ENCODE measurements at places on chromosomes 6 and 20.
A peak's percentile ranks its signal among the peaks of the same experiment; 100 is the strongest.

DNA sequence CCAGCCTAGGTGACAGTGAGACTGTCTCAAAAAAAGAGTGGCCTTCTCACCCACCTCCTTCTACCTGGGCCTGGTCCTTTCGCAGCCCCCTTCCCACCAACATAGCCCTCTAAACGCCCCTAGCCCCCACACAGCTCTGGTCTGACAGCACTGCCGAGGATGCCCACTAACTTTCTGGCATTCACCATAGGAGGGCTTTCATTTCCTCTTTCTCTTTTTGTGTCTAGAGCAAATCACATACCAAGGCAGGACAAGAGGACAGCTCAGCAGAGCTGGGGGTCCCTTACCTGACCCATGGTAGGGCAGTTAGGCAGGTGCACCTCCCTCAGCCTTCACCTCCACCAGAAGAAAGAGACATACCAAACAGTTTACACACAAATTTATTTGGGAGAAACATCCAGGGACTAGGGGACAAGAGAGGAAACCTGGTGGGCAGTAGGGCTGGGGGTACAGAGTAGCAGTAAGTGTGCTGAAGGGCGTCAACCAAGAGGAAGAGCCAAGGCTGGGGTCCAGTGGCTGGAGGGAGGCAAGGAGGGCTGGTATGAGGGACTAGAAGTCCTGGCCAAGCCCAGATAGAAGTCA is 4.5 kb downstream of the LY6G5C start:
- no peak for DNase-seq

DNA sequence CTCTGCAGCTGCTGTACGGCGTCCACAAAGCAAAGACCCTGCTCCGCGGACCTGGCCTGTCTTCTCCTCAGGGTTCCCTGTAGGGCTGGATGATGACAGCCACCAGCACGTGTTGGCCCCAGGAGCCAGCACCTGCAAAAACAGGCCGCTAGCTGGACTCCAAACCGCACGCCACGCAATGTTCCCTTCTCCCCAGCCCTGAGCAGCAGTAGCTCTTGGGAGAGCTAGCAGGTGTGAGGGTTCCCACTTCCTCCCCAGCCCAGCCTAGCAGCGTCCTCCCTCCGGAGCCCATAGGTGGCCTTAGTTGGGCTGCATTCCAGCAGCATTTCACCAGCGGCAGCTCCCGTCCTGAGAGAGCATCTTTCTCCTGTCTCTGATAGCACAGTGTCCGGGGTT is 42.3 kb downstream of the DACT2 start:
- DNase-seq = no peak

- DNase-seq = no peak
Observed at GRCh38 chr6:146944809-146945208, 259.4 kb upstream of the STXBP5 start.

- no peak for DNase-seq
Observed at GRCh38 chr20:23782366-23782983, 31.7 kb upstream of the CST1 start.

GRCh38 chr6:26388014-26388413 is 5.1 kb downstream of the BTN2A2 start:
- DNase-seq = no peak

GRCh38 chr6:43184268-43184985 is 2.4 kb downstream of the CUL9 start:
- DNase-seq = no peak

GRCh38 chr6:21780679-21781078 is 187.1 kb downstream of the SOX4 start:
- no peak for DNase-seq

GRCh38 chr6:106895703-106896040 is 78.9 kb downstream of the CD24 start:
- no peak for DNase-seq

- no peak for DNase-seq
Observed at GRCh38 chr20:58715391-58715800, 22.8 kb downstream of the NPEPL1 start.

DNA sequence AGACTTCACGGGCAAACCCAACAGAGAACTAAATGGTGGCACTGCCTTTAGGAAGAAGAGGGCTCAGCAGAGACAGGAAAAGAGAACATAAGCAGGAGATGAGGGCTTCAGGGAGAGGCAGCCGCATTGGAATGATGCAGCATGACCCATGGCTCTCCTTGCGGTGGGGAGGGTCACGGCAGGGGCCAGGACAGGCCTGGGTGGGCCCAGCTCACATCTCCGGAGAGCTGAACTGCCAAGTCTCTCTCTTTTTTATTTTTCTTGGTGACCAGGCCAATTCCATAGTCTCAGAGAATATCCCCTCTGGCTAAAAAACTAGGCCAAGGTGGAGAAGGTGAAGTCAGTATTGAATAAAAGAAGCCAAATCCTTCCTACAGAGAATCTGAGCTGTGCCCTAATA is 77.5 kb upstream of the TRAF3IP2 start:
- no peak for DNase-seq

GRCh38 chr20:63465380-63466249 is 6.8 kb downstream of the KCNQ2 start:
- DNase-seq = no peak

- no peak for DNase-seq
Observed at GRCh38 chr6:128499079-128499731, 21.2 kb downstream of the PTPRK start.

DNA sequence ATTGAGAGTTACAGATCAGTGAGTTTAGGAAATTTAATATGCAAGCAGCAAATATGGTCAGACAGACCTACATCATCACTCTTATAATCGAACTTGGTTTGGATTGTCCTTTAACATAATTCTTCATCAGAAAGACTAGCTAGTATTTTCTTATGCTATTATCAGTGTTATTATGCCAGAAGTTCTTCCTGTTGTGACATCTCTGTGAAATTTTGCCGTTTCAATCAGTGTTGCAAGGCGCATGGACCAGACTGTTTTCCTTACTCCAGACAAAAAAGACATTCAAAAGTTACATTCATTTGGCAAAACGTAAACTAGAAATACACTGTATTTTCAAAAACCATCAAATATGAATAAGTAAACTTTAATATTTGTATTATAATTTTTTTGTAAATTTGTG is 5.7 kb upstream of the TENT5A start:
- DNase-seq = no peak

- no peak for DNase-seq
Observed at GRCh38 chr6:34218691-34219090, 18.0 kb upstream of the HMGA1 start.

DNA sequence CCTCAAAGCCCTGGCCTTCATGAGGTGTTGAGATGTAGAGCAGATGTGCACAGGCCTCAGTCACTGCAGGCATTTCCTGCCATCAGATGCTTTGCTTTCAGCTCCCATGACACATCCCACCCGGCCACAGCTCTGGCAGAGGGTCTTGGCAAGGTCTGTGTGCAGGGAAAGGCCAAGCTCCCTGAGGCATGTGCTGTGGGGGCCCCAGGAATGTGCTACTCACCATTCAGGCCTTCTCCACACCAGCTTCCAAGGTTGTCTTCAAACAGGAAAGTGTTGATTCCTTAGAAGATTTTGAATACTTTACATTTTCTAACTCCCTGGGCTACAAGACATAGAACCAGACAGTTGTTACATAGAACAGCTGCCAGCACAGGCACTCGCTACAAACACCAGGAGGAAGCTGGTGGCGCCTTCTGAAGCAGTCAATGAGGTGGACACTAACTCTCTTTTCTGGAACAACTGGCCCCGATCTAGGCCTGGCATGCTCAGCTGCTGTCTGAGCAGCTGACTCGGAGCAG is 27.8 kb downstream of the CASS4 start:
- peak; percentile 100 for DNase-seq

DNA sequence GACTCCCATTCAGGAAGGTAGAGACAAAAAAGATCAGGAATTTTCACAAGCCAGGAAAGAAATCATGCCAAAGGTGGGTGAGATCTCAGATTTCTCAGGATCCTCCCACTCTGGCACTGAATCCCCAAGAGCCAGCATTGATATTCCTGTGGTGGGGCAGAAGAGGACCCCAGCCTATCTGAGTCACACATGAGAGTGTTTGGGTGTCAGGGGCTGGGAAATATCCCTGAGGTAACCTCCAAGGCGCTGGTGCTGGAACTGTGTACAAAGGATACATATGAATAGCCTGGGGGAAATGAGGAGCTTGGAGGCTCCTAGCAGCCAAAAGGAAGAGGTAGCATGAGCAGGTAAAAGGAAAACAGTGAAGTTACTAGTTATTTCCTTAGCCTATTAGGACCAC is 369.4 kb downstream of the BTBD9 start:
- DNase-seq = no peak

DNA sequence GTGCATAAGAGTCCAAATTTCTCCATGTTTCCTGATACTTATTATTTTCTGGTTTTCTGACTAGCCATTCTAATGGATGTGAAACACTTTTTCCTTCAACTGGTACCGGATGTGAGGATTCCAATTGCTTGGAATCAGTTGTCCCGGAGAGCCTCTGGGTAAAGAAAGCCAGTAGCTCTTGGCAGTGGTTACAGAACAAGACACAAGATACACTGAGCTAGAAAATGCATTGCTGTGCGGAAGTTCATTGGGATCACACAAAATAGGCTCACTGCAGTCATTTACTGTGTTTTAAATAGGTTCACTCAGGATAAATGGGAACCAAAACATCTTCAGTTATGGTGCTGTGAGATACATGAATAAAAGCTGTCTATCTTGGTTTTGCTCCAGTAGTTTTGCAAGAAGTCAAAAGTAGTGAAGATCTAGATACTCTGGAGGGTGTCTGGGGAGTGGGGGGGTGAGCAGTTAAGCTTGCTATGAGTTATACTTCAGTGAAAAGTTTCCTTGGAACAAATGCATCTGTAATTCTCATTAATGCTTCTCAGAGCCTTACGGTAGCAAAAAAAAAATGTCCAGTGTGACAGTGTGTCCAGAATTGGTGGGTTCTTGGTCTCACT is 54.4 kb upstream of the RNF182 start:
- no peak for DNase-seq

- DNase-seq = peak; percentile 44
Observed at GRCh38 chr6:2959909-2960719, 11.3 kb downstream of the SERPINB6 start.

GRCh38 chr6:56374841-56375369 is 127.5 kb upstream of the COL21A1 start:
- peak; percentile 42 for DNase-seq

- no peak for DNase-seq
Observed at GRCh38 chr6:69106511-69106910, 471.4 kb downstream of the ADGRB3 start.

GRCh38 chr6:41406728-41407489 is 71.5 kb downstream of the NCR2 start:
- no peak for DNase-seq

DNA sequence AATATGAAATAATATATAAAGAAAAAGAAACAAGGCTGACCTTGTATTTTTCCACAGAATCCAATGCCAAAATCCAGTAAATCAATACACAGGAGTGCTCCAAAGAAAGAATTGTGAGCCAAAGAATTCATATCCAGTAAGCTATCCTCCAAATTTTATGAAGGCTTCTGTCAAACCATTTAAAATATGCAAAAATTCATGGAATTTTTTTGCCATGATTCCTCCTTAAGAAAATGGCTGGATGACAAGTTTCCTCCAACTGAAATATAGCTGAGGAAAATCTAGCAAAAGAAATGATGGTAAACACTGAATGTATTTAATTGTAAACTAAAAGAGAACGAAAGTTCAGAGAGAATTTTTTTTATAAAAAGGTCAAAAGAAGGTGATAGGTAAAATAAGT is 290.3 kb downstream of the UBE3D start:
- no peak for DNase-seq

- DNase-seq = no peak
Observed at GRCh38 chr6:130814506-130814905, 12.7 kb upstream of the SMLR1 start.

DNA sequence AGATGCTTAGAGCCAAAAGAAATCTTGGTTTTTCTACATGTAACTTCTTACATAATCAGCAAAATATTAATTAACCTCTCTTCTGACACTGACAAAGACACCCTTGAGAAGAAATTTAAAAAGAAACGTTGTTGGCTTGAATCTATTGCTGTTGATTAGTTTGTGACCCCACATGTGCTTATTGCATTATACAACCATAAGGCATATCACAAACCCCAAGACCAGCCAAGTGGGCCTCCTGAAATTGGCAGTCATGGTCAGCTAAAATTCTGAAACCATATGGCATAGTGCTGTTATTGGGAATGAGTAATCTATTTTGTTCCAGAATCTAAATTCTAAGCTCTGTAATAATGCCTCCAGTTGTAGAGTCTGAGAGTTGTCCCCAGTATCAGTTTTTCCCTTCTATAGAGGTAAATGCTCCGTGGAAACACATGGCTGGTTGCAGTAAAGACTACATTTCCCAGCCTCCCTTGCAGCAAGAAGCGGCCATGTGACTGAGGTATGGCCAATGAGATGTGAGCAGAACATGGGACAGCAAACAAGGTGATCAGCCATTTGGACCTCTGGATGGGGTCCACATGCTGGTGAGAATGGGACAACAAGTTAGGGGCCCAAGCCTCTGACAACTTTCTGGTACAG is 42.3 kb upstream of the PTPN1 start:
- DNase-seq = no peak

DNA sequence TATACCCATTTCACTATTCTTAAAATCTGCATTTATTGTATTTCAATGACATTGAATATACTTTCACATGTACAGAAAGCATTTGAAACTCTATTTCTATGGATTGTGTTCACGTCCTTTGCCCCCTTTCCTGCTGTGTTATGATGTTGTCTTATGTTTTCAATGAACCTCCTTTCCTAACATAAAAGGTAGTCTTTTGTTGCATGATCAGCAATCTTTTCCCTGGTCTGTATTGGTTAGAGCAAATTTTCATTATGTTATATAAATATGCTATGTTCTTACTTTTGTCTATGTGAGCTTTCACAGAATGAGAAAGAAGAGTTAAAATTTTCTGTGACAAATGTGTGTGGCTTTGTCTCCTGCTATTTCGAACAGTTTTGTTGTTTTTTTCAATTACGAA is 73.1 kb downstream of the KIF16B start:
- no peak for DNase-seq

DNA sequence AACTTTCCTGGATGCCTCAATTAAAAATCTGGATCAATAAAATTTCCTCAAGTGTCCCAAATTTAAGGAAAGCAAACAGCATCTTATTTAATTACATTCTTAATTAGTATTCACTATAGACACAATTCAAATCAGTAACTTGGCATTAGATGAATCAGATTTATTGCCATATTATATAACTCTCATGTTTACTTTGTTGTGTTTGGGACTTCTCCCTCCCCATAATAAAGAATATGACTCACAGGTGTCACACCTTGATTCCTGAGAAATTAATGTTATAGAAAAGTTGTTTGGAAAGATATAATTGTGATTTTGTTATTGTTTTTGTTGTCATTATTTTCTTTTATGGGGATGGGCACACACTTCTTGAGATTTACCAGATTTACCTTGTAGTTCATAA is 18.4 kb downstream of the EYA4 start:
- DNase-seq = no peak
